ENCODE measurements at places on chromosomes 3 and 15.

DNA sequence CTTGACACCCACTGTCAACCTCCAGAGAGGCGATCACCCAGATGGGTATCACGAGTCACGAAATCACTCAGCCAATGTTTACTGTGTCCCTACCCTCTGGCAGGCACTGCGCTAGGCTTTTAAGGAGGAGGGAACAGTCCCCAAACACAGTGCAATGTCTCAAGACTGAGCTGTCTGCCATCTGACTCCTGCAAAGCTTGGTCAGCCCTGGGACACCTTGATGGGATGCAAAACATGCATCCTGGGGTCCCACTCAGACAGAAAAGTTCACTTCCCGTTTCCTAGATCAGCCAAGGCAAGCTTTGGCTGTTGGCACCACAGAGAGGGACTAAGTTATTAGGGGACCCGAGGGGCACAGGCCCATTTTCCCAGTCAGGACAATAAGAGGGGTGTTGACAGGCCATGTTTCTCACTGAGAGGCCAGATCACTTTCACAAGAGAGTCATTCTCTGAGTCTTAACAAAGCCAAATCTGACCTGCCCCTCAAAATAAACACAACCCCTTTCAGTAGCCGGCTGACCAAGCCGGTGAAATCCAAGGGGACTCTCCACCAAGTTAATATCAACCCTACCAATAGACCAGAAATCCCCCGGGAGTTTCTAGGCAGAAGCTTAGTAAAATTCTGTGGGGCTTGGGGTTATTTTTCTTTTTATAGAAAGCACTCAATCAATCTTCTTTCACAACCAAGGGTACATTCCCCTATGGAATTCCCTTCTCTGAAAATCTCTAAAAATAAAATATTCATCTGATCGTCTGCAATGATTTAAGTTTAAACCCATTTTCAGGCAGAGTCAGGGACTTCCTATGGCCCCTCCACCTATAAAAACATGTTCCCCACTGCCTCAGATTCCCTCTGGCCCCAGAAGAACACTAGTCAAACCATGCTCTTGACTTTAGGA, 3.5 kb downstream of the RFTN1 start:
- DNase-seq: no peak

- DNase-seq: no peak
These were observed 903.7 kb downstream of the EPHA3 start for GRCh38 chr3:90011131-90011530.

DNA sequence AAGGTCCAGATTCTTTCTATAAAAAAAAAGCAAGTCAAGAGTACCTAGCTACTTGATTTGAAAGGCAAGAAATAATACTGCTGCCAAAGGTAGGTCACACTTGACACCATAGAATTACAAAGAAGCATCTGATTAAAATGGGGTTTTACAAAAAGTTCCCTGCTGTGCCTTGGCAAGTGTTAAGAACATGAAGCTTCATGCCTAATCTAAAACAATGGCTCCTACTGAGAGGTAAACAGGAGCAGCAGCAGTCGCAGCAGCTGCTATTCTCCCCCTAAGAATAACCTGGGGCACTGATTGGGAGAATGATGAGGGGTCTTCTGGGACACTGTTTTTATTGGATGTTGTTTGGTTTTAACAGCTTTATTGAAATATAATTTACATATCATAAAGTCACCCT, 14.1 kb downstream of the UBP1 start:
- DNase-seq: no peak

GRCh38 chr3:51559411-51559888, 20.9 kb downstream of the RAD54L2 start:
- DNase-seq: no peak

DNA sequence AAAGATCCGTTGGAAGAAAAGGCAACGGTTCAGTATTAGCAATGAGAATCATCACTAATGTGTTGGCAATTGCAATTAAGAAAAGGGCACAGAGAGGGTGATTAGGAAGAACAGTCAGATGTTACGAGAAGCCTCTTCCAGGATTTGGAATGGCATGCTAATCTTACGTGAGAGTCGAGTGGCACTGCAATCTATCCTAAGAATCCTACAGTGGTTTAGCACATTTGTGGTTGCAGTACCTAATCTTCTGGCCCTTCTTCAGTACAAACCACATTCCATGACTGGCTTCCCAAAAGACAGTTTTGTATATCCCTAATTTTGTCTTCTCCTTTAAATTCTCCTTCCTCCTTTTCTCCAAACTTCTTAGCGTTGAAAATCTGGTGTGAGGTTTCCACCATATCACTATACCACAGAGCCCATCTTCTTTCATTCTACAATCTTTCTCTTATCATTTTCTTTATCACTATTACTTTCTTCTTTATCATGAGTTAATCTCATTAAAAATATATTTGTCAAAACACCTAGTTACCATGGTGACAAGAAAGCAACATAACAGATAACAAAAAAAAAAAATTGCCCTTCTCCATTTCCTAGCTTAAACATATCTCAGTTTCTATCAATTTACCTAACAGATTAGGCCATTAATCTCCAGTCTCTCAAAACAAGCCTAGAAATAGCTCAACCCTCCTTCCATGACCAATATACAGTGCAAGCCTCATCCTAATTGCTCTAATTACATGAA, 60.1 kb downstream of the IGSF11 start:
- DNase-seq: no peak

DNA sequence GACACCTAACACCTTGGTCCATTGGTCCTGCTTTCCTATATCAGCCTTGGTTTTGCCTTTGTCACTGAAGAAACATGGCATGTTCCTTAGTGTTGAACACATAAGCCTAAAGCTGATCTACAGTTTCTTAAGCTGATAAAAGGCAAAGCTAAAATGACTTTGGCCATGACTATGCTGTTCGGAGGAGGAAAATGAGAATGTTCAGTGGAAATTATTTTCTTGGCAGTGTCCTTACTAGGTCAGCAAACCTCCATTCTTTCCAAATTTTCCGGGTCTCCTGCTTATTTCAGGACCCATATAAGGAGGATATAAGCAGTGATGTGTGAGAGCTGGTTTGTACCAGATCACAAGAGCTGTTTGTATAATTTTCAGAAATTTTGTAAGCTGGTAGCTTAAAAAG, 832.9 kb upstream of the CFAP20DC start:
- DNase-seq: no peak

DNA sequence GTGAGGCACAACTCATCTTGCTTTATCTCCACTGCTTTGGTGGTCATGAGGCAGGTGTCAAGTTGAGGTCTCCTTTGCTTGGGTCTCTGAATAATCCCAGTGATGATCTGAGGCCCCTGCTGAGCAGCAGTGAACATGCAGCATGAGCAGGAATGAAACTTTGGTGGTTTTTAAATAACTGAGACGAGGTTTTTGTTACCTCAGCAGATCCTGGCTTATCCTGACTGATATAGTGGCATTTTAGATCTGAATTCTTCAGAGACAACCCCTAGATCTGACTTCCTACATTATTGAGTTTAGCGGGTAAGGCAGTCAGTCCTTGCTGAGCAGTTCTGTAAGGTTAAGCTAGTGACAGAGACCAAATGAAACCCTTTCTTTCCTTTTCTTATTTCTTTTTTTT, 230.4 kb downstream of the ARRDC4 start:
- DNase-seq: no peak

DNA sequence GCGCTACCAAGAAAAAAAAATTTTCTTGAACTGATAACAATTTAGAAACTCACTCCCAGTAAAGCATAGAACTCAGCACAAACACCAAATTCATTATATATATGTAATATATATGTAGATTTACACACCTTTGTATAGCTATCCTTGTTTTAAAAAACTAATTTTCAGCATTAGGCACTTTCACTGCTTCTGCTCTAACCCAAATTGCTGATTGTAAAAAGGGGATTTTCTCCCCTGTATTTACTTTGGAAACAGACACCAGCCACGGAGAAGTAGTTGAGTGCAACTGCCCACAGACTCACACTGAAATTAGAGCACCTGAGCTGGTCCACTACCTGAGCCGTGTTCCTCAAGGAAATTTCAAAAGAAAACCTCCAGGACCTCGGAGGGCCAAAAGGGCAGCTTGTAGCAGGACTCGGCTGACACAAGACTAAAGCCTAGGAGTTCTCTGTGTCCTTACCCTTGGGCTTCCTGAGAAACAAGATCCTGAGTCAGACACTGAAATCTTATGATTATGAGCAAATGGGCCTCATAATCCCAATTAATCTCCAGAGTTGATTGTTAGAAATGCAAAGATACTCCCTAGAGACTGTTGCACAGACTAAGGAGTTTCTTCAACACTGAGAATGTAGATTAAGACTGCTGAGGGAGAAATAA, 106.0 kb downstream of the TNIK start:
- no peak for DNase-seq

DNA sequence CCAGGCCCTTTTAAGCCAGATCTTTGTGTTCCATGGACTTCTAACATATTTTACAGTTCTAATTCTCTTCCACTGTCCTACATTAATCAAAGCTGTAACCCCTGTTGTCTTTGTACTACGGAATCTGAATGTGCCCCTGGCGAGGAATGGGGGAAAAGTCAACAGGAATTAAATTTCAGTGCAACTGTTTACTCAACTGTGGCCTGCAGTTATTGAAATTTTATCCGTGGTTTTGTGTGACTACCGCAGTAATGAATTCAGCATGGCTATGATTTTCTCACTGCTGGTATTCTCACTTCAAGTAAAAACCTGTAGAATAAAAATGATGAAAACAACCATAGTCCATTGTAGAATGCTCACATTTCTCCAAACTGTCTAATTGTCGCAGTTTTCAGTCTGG, 388.0 kb downstream of the FOXP1 start:
- DNase-seq: no peak

DNA sequence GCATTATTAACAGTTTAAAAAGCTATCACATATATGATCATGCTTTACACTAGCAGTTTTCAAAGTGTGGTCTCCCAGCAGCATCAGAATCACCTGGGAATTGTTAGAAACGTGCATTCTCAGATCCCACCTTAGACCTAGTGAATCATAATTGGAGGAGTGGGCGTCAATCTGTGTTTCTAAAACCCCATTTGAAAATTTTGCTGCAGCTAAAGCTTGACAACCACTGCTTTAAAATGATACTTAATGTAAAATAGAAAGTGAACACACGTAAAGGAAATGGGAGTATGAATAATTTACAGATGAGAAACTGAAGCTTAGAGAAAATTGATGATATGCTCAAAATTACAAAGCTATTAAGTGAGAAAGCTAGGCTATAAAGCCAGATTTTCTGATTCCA, 62.3 kb downstream of the SLC9C1 start:
- DNase-seq: no peak

- no peak for DNase-seq
These were observed 130.2 kb upstream of the COL8A1 start for GRCh38 chr3:99508191-99508590.

DNA sequence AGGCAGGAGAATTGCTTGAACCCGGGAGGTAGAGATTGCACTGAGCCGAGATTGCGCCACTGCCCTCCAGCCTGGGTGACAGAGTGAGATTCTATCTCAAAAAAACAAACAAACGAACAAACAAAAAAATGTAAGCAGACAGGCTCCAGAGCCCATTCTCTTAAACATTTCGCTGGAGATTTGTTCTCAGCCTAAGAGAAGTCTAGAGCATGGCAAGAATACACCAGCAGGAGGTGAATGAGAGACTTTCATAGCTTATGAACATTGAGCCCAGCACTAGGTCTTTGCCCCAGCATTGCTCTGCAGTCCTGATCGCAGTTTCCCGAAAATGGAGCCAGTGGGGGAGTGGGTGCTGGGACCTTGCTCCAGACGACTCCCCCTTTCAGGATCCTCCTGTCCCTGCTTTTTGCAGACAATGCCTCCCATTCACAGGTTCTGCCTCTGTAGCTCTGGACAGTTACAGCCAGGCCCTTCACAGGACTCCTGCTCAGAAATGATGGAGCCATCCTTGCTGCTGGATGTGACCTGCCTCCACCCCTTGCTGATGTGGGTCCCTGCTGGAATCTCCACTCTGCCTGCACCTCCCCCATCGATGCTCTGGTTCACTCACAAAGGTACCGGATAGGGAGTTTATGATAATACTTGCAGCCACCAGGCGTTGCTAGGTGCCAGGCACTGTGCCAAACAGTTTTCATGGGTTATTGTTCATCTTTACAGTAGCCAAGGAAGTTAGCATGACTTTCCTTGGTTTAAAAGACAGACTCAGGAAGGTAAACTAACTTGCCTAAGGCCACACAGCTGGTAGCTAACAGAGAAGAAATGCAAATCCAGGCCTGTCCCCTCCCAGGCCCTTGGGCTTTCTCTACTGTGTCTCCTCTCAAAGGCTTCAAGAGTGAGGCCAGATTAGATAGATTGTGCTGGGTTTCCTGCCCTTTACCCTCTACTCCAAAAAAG, 329.7 kb upstream of the TLE3 start:
- no peak for DNase-seq

DNA sequence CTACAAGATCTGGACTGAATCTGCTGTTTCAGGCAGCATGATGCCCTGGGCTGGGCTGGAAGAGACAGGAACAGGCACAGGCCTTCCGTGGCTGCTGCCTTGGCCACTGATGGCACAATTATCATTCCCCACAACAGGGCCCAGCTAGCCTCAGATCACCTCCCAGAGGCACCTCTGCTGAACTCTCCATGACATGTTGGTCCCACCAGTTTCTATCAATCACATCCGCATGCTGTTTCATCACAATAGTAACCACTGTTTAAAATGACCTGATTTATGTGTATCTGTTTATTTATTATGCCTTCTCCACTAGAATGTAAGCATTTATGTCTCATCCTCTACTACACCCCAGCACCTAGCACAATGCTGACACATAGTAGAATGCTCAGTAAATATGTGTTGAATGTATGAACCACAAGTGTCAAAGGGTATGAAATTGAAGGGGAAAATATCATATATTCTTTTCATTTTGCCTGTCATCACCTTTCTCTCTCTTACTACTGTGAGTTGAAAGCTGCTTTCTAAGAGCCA, 32.7 kb upstream of the ZBTB38 start:
- DNase-seq: no peak

DNA sequence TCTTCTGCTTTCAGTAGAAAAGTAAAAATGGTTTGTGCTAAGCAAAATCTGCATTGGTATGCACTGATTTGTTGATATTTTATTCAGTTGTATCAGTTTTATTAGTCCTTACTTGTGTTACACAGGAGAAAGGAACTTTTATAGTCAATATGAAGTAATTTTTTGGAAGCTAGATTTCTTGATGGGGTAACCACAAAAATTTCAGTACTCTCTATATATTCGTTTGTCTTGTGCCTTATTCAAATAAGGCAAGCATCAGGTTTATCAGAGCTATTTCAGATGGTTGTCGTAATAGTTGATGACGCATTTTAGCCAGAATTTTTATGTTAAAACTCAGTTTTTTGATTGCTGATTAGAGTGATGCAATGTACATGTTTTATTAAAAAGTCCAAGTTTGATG, 50.7 kb upstream of the NIPA1 start:
- no peak for DNase-seq

- DNase-seq: no peak
These were observed 325.7 kb downstream of the NEK10 start for GRCh38 chr3:27043328-27043955.

GRCh38 chr3:58681863-58682262, 15.3 kb upstream of the FAM3D start:
- DNase-seq: no peak

- DNase-seq: no peak
These were observed 7.3 kb downstream of the ALPK3 start for GRCh38 chr15:84824260-84825007.

DNA sequence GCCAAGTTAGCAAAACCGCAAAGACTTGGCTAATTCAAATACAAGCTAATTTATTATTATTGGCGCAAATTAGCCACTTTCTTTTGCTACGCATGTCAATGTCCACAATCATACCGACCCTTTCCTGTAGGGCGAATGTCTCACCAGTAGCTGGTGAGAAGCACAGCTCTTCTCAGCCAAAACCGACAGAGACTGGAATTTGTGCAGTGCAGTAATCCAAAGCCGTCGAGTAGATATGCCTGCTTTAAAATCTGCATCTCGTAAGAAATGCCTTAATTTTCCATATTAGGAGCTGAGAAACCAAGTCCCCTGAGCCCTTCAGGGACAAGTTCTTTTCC, 614 bp upstream of the MINDY2 start:
- no peak for DNase-seq
